CD4-positive, alpha-beta T cell treated with Interleukin-15 for 4 hours (primary cell): ENCODE measurements at places on chromosomes 6 and 20.

DNA sequence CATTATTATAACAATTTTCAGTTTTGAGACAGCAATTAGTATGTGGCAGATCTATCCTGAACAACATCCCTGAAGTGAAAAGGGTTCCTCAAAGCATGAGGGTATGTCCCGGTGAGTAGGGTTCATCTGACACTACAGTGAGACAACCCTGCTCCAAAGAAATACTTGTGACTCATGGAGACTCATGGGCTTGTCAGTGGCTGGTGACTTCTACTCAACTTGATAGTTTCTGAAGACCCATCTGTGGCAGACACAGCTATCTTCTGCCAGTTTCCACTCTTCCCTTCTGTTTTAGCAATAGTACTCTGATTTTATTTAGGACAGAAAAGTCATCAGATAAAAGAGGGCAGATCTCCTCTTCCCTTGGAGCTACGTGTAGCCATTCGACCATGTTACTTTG lies 41.4 kb downstream of the MAP3K7 start:
- DNase-seq = no peak

DNA sequence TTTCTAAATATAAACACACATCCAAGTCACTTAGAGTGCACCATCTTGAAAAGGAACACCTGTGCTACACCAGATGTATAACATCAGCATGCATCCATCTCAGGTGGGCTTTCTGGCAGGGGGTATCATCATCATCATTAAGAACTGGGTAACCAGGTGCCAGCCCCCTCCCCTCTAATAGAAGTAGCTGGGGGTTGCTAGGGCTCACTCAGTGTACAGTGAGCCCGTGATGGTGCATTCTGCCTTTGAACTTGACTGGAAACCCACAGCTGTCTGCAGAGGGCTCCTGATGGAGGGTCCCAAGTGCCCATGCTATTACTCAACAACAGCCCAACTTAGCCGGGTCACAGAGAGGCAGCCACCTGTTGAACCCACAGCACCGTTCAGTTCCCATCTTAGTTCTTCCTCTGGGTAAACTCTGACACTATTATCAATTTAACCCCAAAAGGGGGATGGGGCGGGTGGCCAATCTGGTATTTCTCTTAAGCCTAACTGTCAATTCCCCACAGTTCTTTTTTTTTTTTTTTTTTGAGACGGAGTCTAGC lies 32.7 kb upstream of the CCND3 start:
- no peak for DNase-seq

DNA sequence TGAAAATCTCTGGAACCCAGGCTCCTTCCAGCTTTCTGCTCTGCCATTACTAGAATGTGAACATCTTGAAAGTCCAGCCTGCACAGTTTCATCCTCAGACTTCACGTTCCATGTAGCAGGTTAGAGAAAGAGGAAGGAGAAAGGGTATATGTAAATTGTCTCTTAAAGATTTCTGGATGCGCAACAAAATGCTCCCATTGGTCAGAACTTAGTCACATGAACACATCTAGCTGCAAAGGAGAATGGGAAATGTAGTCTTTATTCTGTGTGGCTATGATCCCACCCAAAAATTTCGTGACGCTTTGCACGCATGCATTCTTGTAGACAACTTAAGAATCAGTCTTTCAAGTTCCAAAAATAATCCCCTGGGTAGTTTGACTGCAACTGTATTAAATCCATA lies 46.4 kb upstream of the CHD6 start:
- no peak for DNase-seq

DNA sequence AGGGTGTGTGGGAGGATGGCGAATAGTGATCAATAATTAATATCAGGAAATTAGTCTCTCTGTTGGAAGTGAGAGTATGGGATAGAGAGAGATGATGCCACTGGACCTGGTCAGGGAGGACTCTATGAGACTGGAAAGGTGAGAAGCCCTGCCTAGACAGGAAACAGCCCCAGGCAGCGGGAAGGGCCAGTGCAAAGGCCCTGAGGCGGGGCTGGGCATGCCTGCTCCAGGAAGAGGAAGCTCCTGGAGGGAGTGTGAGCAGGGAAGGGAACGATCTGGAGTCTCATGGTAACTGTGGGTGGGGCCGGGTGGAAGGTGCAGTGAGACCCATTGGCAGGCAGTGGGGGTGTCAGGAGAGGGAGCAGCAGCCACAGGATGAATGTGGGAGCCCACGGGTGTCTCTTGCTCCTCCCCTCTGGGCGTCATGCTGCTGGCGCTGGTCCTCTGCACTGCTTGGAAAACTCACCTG lies 1.8 kb upstream of the CST3 start:
- no peak for DNase-seq

DNA sequence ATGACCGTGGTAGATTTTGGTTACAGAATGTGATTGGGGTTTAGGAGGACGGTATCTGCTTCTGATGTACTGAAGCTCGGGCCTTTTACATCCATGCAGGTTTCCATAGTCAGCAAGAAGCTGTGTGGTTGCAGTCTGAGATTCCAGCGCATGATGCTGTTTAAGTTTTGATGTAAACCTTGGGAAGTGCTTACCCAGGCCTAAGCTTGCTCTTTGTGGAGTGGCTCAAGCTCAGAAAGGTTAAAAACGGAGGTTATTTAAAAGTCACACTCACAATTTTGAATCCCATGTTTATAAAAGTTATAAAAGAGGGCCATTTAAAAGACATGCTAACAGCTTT lies 121.4 kb downstream of the TIAM2 start:
- no peak for DNase-seq

DNA sequence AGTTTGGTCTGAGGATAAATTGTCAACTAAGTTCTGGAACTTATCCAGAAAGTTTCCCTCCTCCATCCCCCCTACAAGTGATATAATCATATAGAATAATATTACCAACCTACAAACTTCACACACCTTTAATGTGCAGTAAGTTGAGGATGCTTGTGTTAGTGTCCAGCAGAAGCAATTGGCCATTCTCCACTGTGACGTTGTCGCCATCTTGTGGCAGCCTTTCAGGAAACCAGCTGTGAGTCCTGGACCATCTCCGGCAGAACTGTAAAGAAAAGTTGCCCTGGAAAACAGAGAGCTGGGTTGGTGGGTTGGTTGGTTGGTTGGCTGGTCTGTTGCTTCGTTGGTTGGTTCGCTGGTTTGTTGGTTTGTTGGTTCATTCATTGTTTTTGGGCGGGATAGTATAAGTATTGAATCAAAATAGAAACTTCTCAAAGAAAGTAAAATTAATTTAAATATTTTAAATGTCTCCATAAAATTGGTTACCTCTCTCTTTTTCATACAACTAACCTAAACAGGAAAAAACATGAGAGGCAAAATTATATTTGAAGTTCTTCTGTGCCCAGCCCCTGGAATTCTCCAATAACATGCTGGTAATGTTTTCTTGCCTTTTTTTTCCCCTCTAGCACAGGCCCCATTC lies 127.5 kb downstream of the PKHD1 start:
- no peak for DNase-seq

DNA sequence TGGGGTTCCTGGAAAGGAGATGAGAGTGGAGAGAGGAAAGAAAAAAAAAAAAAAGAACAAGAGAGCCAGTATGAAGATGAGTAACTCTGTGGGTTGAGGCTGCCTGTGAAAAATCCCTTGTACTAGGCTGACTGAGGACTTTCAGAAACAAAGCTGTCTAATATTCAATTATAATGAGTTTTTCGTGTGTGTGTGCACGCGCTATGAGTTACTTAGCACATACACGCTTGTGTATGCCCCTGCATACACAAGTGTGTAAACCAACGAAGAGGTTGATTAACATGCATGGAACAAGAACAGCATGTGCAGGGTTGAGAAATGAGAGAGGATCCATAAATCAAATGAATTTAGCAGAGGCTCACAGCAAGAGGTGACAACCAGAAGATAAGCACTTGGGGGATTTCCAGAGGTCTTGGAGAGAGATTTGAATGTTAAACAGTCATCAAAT lies 4.8 kb upstream of the RBPJL start:
- DNase-seq = no peak

GRCh38 chr6:160256445-160256844 lies 2.2 kb downstream of the SLC22A2 start:
- DNase-seq = no peak

DNA sequence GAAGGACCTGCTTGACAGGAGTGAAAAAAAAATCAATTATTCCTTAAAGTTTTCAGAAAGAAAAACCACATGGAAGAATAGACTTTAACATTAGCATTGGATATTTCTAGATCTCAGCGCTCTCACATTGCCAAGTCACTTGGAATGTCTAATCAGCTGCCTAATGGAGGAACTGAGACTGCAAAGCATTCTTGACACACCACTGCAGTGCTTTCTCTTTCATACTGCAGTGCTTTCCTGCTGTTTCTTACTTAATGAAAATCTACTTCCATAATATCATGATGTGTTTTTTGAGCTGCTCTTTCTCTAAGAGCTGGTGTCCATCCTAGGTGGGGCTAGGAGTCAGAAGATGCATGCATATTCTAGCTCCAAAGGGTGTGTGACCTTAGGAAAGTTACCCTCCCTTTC lies 20.4 kb upstream of the MCM3 start:
- peak; percentile 19 for DNase-seq

- no peak for DNase-seq
Observed at GRCh38 chr6:145621776-145622175, 113.5 kb downstream of the EPM2A start.

DNA sequence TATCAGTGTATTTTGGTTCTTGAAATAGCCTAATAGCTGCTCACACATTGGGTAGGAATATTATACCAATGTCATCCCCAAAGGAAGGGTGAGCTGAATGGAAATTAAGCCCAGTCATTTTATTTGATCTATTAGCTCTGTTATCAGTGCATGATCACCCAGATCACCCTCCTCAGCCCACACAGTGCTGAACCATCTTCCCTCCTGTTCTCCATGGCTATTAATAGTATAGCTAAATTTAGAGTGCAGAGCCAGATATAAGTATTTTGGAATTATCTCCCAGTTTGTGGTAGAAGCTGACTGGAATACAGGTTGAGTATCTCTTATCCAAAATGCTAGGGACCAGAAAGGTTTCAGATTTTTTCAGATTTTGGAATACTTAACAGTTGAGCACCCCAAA lies 45.4 kb downstream of the KCTD20 start:
- no peak for DNase-seq

DNA sequence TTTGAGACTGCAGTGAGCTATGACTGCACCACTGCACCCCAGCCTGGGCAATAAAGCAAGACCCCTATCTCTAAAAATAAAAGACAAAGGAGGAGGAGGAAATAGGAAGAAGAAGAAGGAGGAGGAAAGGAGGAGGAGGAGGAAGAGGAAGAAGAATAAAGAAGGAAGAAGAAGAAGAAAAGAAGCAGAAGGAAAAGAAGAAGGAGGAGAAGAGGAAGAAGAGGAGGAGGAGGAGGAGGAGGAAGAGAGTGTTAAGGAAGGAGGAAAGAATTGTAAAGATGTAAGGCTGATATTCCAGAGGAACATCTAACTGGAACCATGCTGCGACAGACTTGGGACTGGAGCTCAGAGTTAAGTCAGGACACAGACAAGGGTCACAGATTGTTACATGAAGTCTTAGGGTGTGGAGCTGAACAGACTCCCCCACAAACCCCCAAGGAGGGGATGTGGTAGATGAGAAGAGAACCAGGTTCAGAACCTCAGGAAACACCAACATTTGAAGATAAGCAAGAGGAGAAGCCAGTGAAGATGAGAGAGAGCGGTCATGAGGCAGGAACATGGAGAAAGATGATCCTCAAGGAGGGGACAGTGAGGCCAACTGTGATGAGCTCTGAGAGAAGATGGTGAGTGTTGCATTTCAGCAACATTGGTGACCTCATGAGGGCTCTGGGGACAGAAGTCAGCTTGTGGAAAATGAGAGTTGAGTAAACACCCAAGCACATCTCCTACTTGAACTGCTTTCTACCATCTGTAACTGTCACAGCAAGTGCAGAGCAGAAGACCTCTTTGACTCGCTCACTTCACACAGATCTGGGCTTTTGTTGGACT lies 118.2 kb downstream of the CD164 start:
- no peak for DNase-seq

DNA sequence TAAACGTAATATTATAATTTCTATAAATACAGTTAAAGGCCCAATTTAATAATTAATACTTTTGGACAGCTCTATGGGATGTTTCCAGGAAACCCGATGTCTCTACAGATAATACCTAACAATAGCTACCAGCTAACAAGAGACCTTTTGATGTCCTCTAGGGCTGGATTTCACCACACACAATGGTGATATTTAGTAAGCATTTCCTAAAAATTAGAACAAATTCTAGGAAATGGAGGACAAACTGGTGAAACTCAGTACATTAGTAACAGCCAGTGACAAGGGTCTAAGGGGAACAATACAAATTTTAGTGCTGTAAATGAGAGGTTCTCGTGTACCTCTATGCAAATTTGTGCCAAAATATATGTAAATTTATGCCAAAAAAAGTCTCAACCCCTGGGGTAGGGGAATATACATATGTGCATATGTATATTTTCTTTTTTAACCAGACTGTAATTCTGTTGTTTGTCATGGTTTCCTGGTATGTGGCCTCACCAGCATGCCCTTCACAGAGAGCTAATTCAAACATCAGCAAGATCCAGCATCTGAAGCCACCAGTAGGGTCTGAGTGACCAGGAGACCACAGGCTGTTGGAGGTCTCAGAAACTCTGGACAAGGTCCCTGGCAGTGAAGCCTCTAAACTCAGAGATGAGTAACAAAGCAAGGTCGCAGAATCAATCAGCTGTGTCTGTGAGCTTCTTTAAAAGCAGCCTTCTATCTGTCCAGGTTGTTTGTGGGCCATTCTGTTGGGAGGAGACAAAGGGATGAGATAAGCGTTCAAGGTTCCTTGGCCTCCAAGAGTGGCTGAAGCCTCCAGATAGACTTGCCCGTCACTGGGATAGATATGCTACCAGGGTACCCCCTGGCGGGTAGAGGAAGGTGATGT lies 235.1 kb upstream of the RREB1 start:
- no peak for DNase-seq

DNA sequence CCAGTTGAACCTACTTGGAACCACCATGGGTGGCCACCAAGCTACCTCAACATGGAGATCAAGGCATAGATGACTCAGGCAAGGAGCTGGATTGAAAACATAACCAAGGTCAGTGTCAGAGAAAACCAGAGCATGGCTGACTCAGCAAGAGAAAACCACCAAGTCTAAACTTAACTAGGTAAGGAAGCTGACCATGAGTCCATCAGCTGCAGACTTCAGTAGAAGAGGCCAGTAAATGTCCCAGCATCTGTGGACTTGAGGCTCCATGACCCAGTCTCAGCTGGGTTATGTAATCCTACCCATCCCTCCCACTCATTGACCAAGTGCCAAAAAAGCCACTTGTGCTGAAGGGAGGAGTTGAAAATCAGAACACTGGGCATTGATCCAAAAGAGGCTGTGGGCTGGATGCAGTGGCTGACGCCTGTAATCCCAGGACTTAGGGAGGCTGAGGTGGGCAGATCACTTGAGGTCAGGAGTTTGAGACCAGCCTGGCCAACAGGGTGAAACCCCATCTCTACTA lies 93.7 kb upstream of the CBLN4 start:
- no peak for DNase-seq

DNA sequence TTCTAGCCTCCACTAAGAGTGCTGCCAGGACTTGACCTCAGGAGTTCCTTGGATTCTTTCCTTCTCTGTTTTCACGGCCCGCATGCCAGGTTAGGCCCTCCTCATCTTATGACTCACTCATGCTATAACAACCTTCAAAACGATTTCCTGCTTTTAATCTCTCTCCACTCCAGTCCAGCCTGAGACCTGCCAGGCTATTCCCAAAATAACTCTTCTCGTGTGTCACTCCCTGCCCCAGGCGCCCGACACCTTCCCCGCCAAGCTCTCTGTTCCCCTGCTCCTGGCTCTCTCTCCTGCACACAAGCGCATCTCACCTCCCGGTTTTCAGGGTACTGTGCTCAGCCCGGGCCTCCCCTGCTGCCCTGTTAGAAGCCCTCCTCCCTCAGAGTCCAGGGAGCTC lies 64.1 kb upstream of the RPS6KA2 start:
- no peak for DNase-seq
